ENCODE measurements at places on chromosomes 2 and 18. TPM values are rescaled to one million over a fixed set of nuclear protein-coding genes. Genes with fewer than 3 reads are reported as not detected.

The BBS5 gene
- total RNA-seq, result 6.3 TPM

The ALLC gene
- total RNA-seq, result not detected

The FTCDNL1 gene
- total RNA-seq, result 1.7 TPM

The NEU2 gene
- not detected for total RNA-seq

The DSG4 gene
- not detected for total RNA-seq

The BIRC6 gene
- total RNA-seq, result 229 TPM

The CNTNAP5 gene
- not detected for total RNA-seq

The ATRAID gene
- 101 TPM for total RNA-seq

The PAX3 gene
- not detected for total RNA-seq

The LYG2 gene
- not detected for total RNA-seq

The GPAT2 gene
- total RNA-seq, result 6.5 TPM

The TPO gene
- not detected for total RNA-seq

The STRN gene
- total RNA-seq, result 46.8 TPM

The CTAGE1 gene
- not detected for total RNA-seq

The ANTXR1 gene
- total RNA-seq, result 20.6 TPM

The NIFK gene
- total RNA-seq, result 117 TPM

The NT5DC4 gene
- not detected for total RNA-seq

The GREB1L gene
- 1.1 TPM for total RNA-seq

The COLEC11 gene
- not detected for total RNA-seq

The BOLL gene
- total RNA-seq, result not detected

The CPLX4 gene
- not detected for total RNA-seq
